Activated CD4-positive, alpha-beta T cell treated with anti-CD3 and anti-CD28 coated beads for 1 hour (primary cell): ENCODE measurements at places on chromosomes 16 and 17.

GRCh38 chr16:661184-661821 is 6.6 kb upstream of the RHOT2 start:
- DNase-seq = no peak

DNA sequence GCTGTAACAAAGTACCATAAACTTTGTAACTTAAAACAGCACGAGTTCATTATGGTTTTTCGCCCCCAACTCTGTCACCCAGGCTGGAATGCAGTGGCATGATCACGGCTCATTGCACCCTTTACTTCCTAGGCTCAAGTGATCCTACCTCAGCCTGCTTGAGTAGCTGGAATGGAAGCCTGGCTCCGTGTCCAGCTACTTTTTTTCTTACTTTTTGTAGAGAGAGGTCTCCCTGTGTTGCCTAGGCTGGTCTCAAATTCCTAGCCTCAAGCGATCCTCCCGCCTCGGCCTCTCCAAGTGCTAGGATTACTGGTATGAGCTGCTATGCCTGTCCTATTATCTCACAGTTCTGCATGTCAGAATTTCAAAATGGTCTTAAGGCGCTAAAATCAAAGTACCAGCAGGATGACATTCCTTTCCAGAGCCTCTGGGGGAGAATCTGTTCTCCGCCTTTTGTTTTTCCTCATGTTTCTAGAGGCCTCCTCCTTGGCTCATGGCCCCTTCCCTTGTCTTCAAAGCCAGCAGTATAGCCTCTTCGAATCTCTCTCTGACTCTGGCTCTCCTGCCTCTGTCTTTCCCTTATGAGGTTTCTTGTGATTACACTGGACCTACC is 10.1 kb upstream of the PRM1 start:
- DNase-seq = no peak

GRCh38 chr16:46629331-46630219 is 8.4 kb upstream of the SHCBP1 start:
- no peak for DNase-seq

GRCh38 chr16:89322321-89323119 is 105.0 kb downstream of the ZNF778 start:
- no peak for DNase-seq

DNA sequence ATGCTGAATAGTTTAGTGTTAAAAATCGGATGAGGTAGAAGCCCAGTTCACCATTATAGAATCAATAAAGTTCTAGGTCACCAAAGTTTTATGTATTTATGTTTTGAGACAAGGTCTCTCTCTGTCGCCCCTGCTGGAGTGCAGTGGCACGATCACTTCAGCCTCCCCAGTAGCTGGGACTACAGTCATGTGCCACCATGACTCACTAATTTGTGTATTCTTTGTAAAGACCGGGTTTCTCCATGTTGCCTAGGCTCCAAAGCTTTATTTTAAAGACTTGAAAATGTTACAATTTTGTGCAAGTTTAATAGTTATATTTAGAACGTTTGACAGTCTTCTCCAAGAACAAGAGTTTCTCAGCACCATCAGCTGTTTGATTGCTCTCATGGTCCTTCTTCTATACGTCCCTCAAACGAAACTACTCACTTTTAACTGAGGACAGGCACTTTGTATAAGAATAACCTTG is 32.1 kb downstream of the NDE1 start:
- DNase-seq = no peak

GRCh38 chr16:27232061-27232900 is 29.0 kb downstream of the KDM8 start:
- no peak for DNase-seq

- DNase-seq = no peak
Measured at GRCh38 chr16:82643936-82644630, 17.3 kb downstream of the CDH13 start.
